DMS79 (cell line): ENCODE measurements at places on chromosomes 3 and 15.

GRCh38 chr3:44058022-44058867, 183.4 kb upstream of the TOPAZ1 start:
- no peak for DNase-seq

- no peak for DNase-seq
Observed at GRCh38 chr3:146161663-146162002, 649 bp upstream of the PLOD2 start.

DNA sequence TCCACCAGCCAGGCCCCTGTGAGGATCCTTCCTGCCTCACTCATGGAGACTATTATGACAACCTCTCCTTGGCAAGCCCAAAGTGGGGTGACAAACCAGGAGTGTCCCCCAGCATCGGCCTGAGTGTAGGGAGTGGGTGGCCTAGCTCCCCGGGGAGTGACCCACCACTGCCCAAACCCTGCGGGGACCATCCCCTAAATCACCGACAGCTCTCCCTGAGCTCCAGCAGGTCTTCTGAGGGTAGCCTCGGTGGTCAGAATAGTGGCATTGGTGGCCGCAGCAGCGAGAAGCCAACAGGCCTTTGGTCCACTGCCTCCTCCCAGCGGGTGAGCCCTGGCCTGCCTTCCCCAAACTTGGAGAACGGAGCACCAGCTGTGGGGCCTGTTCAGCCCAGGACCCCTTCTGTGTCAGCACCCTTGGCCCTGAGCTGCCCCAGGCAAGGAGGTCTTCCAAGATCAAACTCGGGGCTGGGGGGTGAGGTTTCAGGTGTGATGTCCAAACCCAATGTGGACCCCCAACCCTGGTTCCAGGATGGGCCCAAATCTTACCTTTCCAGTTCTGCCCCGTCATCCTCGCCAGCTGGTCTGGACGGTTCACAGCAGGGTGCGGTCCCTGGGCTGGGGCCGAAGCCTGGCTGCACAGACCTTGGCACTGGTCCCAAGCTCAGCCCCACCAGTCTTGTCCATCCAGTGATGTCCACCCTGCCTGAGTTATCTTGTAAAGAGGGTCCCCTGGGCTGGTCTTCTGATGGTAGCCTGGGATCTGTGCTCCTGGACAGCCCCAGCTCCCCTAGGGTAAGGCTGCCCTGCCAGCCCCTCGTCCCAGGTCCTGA, 1.0 kb downstream of the LIMD1 start:
- DNase-seq, result no peak

- no peak for DNase-seq
Observed at GRCh38 chr3:67415511-67415910, 238.9 kb downstream of the SUCLG2 start.

GRCh38 chr15:31335989-31336592, 9.5 kb downstream of the KLF13 start:
- DNase-seq, result no peak

- DNase-seq, result no peak
Observed at GRCh38 chr3:14509796-14510100, 30.4 kb downstream of the GRIP2 start.

GRCh38 chr3:48680811-48681540, 4.7 kb downstream of the NCKIPSD start:
- no peak for DNase-seq

- DNase-seq, result no peak
Observed at GRCh38 chr3:87088430-87088992, 97.6 kb upstream of the VGLL3 start.

GRCh38 chr3:212432-212831, 15.9 kb downstream of the CHL1 start:
- DNase-seq, result no peak

DNA sequence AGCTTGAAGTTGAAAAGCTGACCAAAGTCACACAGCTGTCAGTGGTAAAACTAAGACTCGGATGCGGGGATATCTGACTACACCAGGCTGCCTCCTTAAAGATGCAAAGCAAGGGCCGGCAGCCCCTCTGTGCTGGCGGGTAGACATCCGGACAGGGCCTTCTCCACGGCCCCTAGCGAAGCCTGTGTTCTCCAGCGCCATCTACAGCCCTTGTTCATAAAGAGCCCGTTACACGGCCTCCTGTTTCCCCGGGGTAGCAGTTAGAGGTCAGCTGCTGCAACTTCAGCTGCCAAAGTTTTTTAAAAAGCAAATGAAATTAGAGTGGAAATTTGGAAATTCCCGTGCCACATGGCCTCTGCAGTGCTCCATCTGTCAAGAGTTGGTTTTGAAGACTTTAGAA, 383.0 kb downstream of the TBL1XR1 start:
- no peak for DNase-seq

DNA sequence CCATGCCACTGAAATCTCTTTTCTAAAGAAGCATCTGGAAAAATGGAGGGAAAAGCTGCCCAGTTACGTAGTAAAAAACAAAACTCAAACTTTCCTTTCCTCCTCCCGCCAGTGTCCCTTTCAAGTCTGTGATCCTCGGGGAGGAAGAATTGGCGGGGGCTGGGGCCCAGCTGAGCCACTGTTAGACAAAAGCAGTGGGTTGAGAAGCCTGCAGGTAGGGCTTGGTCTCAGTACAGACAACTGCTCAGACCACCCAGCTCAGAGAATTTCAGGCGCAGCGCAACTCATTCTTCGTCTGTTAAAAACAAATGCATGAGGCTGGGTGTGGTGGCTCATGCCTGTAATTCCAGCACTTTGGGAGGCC, 117.1 kb downstream of the MYLK start:
- no peak for DNase-seq

- DNase-seq, result no peak
Observed at GRCh38 chr15:78360367-78360801, 20.2 kb downstream of the CRABP1 start.

DNA sequence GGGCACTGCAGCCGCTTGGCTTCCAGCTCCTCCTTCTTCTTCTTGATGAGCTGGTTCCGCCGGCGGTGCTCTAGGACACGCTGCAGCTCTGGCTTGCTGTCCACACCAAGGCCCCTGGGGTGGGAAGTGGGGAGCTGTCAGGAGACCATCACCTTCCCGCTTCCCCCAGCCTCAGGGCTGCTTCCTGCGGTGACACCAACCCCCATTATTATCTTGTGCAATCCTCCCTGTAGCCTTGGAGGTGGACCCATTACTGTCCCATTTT, 10.0 kb downstream of the FAM107A start:
- DNase-seq, result no peak
